ENCODE measurements at places on chromosomes 5 and 9. TPM values are rescaled to one million over a fixed set of nuclear protein-coding genes. Genes with fewer than 3 reads are reported as not detected.
A peak's percentile ranks its signal among the peaks of the same experiment; 100 is the strongest.

GRCh38 chr5:106312360-106312759 is 1358.4 kb downstream of the EFNA5 start:
- peak; percentile 70 for DNase-seq

- DNase-seq = no peak
These were observed 10.9 kb upstream of the FCN1 start for GRCh38 chr9:134928436-134929192.

- DNase-seq = no peak
These were observed 74.7 kb upstream of the PCAT7 start for GRCh38 chr9:94480205-94480604.

DNA sequence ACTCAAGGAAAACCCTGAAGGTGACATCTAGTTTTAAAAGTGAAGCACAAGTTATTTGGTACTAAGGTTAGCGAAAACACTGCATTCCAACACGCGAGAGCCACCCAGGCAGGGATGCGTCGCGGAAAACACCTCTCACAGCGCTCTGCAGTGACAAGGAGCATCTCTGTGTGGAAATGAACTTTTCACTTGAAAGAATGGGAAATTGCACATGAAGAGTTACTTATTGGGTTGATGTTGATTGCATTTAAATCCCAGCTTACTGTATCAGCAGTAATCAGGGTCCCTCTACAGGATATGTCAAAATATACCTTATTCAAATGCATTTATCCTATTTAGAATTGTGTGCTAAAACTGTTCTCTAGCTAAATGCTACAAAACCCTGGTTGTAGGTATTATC is 144.4 kb downstream of the BNC2 start:
- peak; percentile 61 for DNase-seq

- DNase-seq = peak; percentile 93
These were observed 407.4 kb downstream of the BRINP1 start for GRCh38 chr9:118961857-118962256.

- no peak for DNase-seq
These were observed 28.8 kb upstream of the CAVIN4 start for GRCh38 chr9:100549048-100549447.

GRCh38 chr5:169945831-169946261 is 34.4 kb downstream of the INSYN2B start:
- peak; percentile 95 for DNase-seq

Gene C1QTNF2
- 2.3 TPM for total RNA-seq

Gene SLC22A4
- total RNA-seq = 4.1 TPM

Gene DND1
- total RNA-seq = under 0.01 TPM

Gene CHSY3
- total RNA-seq = 1.3 TPM
